ENCODE measurements at places on chromosomes 2 and 18. TPM values are rescaled to one million over a fixed set of nuclear protein-coding genes. Genes with fewer than 3 reads are reported as not detected.

FAM110C gene
- 2.4 TPM for total RNA-seq

LDLRAD4 gene
- under 0.01 TPM for total RNA-seq

FARSB gene
- 9.0 TPM for total RNA-seq

RNASEH1 gene
- 20.5 TPM for total RNA-seq

COLEC11 gene
- total RNA-seq, result 0.39 TPM

CDKL4 gene
- total RNA-seq, result 0.54 TPM
